Esophagus muscularis mucosa (tissue), 4 donors: ENCODE measurements at places on chromosomes 16 and 17. TPM values are rescaled to one million over a fixed set of nuclear protein-coding genes. Genes with fewer than 3 reads are reported as not detected.

ABCC12 gene
- not detected for total RNA-seq

TMC8 gene
- 1.4 TPM for total RNA-seq

CRHR1 gene
- not detected for total RNA-seq

SMIM36 gene
- not detected for total RNA-seq

FBRS gene
- total RNA-seq = 26.2 TPM

EPOP gene
- 2.8 TPM for total RNA-seq

ZPBP2 gene
- total RNA-seq = not detected

SMPD3 gene
- 0.42 TPM for total RNA-seq

SPN gene
- total RNA-seq = 3.0 TPM

NPIPB13 gene
- total RNA-seq = 4.1 TPM

B3GNT9 gene
- total RNA-seq = 17.4 TPM

CD79B gene
- 5.8 TPM for total RNA-seq

ATP2A1 gene
- total RNA-seq = not detected
